ENCODE measurements at places on chromosomes 16 and 17.

DNA sequence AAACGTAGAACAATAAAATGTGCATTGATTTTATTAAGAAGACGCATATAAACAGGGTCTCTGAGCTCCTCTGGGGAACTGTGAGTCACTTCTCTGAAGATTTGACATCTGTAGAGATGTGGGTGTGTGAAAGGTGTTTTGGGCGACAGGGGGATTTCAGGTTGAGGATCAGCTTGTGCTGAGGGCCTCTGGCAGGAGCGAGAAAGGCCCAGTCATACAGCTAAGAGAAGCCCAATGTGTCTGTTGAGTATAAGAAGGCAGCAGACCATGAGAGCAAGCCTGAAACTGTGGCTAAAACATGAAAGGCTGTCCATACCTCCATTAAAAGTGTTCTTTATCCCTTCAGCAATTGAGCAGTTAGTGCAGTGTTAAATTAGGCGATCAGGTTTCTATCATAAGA lies 406.5 kb upstream of the MON1B start:
- no peak for DNase-seq

- no peak for DNase-seq
These were observed 7.2 kb downstream of the WWOX start for GRCh38 chr16:78106686-78107085.

- DNase-seq: no peak
These were observed 16.6 kb downstream of the ENDOV start for GRCh38 chr17:80431246-80432195.

DNA sequence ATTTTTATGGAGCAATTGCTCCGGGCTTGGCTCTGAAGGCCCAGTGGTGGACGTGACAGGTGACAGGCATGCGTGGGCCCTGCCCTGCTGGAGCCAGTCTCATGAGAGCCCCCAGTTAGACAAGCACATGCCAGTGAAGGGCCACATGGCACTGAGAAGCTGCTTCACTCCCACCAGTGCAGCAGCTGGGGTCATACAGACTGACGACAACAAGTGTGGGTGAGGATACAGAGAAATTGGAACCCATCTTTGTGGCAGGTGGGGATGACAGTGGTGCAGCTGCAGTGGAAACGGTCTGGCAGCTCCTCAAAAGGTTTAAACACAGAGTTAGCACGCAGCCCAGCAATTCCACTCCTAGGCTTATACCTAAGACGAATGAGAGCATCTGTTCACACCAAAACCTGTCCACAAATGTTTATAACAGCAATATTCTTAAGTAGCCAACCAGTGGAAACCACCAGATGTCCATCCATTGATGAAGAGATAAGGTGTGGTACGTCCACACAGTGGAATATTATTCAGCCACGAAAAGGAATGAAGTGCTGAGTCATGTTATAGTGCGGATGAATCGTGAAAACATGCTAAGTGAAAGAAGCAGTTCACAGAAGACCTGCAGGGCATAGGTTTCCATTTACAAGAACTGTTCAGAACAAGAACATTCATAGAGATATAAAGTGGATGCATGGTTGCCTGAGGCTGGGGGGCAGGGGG lies 12.5 kb upstream of the CIBAR2 start:
- no peak for DNase-seq

GRCh38 chr17:36030956-36031355 lies 13.2 kb upstream of the CCL23 start:
- DNase-seq: no peak

DNA sequence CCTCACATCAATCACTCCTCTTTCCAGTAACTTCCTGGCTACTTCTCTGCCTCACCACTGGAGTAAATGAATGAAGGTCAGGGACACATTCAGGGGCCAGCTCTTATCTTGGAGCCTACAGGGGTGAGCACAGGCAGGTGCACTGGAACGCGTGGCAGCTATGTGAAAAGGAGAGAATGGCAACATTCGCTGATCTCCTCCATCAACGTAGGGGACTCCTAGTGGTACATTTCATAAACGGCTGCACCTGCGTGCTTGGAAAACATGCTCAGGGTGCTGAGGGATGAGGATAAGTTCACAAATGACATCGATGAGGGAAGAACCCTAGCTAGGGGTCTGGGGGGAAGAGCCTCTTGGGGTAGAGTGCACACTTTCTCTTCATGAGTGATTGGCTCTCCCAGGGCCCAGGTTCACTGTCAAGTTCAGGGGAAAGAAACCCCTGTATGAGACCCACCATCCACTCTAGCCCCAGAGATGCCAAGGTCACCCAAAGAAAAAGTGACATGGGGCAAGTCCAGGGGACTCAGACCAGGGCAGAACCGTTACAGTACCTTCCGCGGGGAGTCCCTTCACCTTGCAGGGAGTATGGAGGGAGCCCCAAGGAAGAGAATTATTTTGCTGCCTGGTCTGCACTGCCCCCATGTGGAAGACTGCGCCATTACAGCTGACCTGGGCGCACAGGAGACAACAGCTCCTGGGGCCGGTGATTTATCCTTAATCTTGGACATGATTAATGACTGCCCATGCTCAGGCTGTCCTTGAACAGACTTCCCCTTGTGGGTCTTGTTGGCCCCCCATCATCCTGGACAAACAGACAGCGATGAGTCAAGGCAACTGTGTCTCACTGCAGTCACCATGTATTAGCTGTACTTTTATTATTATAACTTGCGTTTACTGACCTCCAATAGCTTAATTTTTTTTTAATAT lies 30.1 kb downstream of the VAC14 start:
- peak; percentile 46 for DNase-seq

GRCh38 chr17:63445954-63446752 lies at the start of gene CYB561:
Gene CYB561 (minus strand): TSS chr17:63446306. CDS start chr17:63437547, 8,759 bp downstream.
- peak; percentile 75 for DNase-seq

- no peak for DNase-seq
These were observed 3.9 kb upstream of the ZNF207 start for GRCh38 chr17:32345951-32346600.

DNA sequence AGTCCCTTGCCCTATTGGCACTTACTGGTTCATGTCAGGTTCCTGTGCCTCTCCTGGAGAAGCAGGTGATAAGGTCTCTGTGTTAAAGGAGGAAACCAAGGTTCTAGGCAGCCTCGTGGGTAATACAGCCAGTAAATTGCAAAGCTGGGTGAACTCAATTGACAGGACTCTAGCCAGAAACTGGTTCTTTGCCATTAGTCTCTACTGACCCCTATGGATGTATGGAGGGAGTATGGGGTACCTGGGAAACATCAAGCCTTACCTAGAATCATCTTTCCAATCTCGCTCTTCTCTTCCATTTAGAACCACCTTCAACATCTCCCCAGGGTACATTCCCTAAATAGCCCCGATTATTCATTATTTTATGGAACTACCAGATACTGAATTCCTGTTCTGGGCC lies 169.3 kb downstream of the CDH13 start:
- no peak for DNase-seq

- DNase-seq: no peak
These were observed 30.0 kb downstream of the SRCIN1 start for GRCh38 chr17:38575781-38576180.

DNA sequence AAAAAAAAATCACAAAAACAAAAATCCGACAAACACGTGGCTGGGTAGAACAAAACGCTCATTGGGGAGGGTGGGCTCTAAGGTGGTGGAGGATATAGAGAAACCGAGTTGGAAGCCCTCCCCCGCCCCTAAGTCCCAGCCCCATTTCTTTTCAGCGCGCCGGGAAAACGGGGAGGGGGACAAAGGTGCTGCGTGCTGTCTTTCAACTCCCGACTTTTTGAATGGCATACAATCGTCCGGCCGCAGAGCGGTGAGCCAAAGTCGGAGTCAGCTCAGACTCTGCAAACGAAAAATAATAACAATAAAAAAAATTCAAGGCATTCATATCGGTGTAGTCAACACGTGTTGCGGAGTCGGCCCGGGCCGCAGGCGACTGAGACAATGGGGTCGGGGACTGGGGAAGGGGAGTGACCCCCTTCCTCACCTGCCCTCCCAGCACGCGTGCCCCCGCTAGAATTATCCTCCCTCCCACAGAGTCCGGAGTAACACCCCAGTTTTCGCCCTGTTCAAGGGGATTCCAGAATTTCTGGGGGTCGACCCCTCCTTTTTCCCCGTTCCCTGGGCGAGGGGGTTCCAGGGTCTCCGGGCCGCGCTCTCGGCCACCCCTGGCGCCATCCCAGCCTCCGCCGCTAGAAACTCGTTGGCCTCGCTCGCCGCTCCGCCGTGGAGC lies 1.7 kb upstream of the IGF2BP1 start:
- DNase-seq: no peak

DNA sequence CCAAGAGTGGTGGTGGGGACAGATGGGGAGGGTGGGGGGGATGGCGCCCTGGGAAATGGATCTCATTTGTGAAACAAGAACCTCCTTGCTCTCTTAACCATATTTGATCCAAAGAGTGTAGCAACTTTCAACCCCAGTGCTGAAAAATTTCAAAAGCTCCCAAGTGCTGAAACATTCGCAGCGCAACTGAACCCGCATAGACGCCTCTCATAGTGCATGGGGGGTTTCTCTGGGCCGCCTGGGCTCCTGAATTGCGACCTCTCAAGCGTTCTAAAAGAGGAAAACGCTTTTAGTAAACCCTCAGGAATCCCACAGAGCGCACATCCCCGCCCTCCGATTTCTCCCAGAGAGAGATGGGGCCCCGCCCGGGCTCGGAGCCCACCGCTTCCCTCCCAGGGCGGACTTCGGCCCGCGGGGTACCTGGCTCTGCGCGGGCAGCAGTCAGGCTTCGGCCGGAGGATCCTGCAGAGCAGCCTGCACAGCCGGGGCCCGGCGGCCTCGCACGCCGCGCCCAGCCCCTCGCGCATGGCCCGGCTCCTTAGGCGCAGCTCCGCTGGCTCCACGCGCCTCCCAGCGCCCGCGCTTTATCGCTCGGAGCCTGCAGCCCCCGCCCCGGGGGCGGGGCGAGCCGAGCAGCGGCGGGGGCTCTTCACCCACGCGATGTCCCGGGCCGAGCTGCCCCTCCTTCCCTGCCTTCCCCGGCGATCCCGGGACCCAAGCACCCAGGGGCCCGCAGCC lies 7.0 kb downstream of the NOS2 start:
- peak; percentile 19 for DNase-seq

DNA sequence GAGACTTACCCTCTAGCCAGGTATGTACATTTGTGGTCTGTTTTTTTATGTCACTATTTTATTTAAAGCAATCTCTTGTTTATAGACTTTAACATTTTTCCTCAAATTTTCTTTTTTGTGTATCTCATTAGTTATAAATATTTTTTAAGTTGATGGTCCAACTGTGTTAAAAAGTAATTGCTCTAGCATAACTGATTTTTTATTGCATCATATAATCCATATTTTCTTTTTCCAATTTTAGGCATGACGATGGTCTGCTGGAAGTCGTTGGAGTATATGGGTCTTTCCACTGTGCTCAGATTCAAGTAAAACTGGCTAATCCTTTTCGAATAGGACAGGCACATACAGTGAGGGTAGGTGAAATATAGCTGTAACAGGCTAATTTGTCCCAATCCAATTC lies 27.9 kb downstream of the DGKE start:
- no peak for DNase-seq

GRCh38 chr17:16922386-16923096 lies 49.4 kb downstream of the TNFRSF13B start:
- no peak for DNase-seq

- no peak for DNase-seq
These were observed 9.6 kb upstream of the CES1 start for GRCh38 chr16:55842369-55843104.

- DNase-seq: no peak
These were observed 25.3 kb upstream of the PYY start for GRCh38 chr17:43979011-43979410.

GRCh38 chr17:46009681-46010596 lies 10.9 kb downstream of the STH start:
- no peak for DNase-seq

- DNase-seq: no peak
These were observed 54.6 kb downstream of the STX8 start for GRCh38 chr17:9521062-9521461.

GRCh38 chr17:34146440-34147043 lies 108.5 kb upstream of the CCL2 start:
- peak; percentile 48 for DNase-seq

- DNase-seq: no peak
These were observed 7.8 kb downstream of the LGALS3BP start for GRCh38 chr17:78971756-78972506.

GRCh38 chr16:14013571-14014283 lies 57.4 kb upstream of the MRTFB start:
- DNase-seq: no peak

GRCh38 chr16:68612996-68613395 lies 32.1 kb upstream of the CDH3 start:
- DNase-seq: no peak

GRCh38 chr16:19241512-19241911 lies 44.0 kb upstream of the CLEC19A start:
- DNase-seq: no peak

- no peak for DNase-seq
These were observed 4.8 kb upstream of the ITGA3 start for GRCh38 chr17:50051082-50051576.

DNA sequence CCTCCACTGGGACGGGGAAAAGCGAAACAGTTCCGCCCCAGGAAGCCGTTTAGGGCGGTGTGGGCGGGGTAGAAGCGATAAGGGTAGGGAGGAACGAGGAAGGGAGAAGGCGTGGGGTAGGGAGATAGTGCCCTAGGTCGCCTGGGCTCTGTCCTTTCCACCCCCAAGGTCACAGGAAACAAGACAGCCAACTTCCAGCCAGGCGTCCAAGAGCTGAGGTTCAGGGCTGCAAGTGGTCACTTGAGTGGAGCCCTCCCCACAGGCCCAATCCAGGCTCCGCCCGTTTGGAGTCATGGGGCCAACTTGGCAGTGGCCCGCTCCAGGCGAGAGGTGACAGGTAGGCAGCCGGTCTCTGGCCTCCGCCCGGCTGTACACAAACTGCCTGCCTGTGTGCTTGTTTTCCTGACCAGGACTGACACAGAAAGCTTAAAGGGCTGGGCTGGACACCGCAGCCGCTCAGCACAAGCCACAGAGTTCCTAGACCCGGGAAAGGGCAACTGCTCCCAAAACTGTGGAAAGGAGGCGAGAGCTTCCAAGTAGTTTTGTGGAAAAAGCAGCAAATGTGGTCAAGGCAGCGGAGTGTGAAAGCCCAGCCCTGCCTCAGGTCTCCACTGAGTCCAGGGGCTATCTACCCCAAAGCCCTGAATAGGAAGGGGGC lies at the start of gene RILP:
Gene RILP, minus strand, starts transcription at position 23 of the 658 bp plus-strand sequence. CDS start 62 bp downstream, outside the sequence.
- peak; percentile 87 for DNase-seq

- DNase-seq: no peak
These were observed 47.1 kb downstream of the ABAT start for GRCh38 chr16:8721336-8722024.

- DNase-seq: no peak
These were observed 2.4 kb downstream of the CD2BP2 start for GRCh38 chr16:30352488-30353401.

DNA sequence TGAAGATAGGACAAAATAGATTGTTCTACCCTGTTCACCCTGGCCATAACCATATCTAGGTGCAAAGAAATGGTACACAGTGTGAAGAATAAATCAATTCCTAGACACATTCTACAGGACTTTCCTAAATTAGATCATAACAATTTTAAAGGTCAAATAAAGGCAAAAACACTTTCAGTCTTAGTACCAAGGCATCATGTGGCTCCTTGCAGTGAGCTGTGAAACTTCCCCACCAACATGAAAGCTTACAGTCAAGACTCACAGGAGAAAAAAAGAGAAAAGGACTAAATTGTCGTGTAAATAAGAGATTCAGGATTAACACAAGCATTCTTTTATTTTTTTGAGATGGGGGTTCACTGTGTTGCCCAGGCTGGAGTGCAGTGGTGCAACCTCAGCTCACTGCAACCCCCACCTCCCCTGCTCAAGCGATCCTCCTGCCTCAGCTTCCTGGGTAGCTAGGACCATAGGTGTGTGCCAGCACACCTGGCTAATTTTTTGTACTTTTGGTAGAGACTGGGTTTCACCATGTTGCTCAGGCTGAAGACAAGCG lies 14.2 kb downstream of the NSMCE1 start:
- DNase-seq: no peak

GRCh38 chr17:48500435-48501426 lies 30.1 kb downstream of the HOXB1 start:
- no peak for DNase-seq
